ENCODE measurements at places on chromosomes 16 and 17.

DNA sequence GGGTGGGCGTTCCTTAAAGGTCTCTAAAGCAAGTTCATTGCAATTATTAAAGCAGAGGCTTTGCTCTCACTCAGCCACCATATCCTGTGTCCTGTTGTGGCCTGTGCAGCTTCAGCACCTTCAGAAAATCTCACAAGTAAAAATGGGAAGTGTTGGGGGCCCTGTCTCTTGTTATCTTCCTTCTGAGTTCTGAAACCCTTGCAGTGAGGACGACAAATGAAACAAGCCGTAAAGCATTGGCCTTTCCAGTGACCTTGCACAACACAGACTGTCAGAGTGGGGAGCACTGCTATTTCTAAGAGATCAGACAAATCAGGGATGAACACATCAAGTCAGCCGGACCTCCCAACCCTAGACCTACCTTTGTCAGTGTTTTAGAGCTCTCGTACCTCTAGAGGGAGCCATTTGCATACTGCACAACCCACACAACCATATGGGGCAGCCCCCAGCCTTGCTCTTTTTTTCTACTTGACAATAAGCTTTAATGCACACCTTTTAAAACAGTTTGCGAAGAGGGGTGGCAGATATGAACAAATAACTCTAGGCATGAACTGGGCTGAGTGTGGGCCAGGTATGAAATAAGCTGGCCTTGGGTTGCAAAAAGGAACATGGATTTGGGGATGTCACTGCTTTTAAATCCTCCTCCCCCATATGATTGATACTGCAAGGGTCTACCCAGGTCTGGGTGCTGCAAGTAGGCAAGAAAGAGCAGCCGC, 89.8 kb downstream of the KATNIP start:
- DNase-seq: peak; percentile 76

DNA sequence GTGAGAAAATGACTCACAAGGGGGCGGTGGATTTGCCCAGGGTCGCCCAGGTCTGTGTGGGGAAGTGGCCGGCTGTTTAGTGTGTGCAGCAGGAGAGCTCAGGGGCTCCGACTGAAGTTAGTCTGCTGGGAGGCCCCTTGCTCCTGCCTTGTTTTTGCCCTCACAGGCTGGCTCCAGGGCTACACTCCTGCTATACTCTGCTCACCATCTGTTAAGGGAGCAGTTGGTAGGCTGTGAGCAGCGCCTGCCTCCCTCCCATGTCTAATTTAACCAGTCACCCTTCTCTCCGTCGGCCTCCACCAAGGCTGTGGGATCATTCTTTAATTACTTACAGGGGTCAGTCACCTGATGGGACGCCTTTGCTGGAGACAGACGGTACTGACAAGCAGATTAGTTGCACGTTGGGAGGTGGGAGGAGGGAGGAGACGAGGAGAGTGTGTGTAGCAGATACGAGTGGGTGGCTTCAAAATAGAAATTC, 35.5 kb downstream of the KSR1 start:
- peak; percentile 91 for DNase-seq

DNA sequence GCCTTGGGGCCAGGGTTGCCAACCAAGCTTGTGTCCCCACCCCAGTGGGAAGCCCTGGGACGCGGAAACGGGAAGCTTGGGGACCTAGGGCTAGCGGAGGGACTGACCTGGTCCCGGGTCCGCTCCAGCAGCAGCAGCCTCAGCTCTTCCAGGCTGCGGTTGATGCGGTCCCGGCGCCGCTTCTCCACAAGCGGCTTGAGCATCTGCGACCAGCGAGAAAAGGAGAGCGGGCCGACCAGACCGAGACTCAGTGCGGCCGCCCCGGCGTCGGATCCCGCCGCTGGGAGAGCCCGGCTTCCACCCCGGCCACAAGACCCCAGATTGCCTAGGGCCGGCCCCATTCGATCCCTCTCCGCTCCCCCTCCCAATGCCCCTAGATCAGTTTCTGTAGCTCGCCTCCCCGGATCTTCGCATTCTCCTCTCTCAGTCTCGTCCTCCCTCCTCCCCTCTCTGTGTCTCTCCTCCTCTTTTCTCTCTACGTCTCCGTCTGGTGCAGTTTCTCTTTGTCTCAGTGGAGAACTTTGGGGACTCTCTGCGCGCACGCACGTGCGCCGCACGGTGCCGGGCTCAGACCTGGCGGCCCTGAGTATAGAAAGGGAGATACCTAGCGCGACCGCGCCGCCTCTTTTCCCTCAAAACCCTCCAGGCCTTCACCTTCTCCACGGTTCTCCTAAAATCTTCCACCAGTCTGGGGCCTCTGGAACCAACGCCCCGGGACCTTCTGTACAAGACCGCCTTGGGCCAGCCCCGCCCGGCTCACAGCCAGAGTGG, 797 bp downstream of the HES7 start:
- no peak for DNase-seq

DNA sequence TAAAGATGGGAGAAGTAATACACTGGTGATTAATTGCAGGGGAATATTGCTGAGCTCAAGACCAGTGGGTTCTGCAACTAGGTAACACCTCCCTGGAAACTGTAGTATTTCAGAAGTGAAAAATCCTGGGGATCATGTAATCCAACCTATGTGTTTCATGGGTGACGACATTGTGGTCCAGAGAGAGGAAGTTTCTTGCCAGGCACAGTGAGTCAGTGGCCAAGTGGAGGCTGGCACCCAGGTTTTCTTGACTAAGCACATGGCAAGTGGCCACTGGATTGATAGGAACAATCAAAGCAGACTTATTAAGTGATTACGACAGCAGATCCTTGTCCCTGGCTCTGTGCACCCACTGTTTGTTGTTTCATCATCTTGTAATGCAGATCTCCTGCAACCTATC, 14.6 kb upstream of the CIITA start:
- no peak for DNase-seq

- no peak for DNase-seq
These were observed 1.5 kb downstream of the SPNS2 start for GRCh38 chr17:4500191-4500571.

DNA sequence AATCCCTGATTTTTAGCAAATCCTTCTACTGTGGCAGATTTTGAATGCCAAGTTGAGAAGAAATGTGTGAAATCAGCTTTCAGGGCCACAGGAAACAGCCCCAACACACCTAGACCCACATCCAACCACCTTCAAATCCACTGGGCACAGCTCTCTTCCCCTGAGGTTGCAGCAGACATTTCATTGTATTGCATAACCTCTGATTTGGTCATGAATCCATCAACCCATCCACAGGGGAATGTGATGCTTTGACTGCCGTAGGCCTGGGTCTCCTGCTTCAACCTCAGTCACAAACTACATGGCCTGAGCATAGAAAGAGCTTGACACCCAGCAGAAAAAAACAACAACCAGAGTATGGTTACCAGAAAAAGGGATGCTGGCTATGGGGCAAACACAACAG, 145.6 kb downstream of the GSG1L start:
- no peak for DNase-seq

- no peak for DNase-seq
These were observed 23.7 kb downstream of the WFDC1 start for GRCh38 chr16:84318091-84318975.

DNA sequence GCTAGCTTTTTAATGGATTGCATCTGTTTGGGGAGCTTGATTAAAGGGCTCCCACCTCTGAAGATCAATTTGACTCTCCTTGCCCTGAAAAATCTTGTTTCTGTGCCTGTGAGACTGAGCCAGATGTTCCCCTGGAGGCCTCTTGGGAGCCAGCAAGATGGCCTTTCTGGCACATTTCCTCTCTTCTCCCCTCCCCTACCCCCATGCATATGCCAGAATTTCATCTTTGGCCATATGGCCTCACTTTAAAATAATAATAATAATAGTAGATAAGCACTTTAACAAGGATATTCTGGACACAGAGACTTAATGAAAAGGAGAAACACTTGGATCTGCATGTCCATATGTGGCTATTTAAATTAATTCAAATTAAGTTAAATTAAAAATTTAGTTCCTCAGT, 144.1 kb upstream of the CES5A start:
- peak; percentile 42 for DNase-seq

GRCh38 chr17:70047619-70048419, 27.2 kb upstream of the KCNJ16 start:
- no peak for DNase-seq

GRCh38 chr16:30992276-30992780, 7.3 kb downstream of the HSD3B7 start:
- DNase-seq: no peak

DNA sequence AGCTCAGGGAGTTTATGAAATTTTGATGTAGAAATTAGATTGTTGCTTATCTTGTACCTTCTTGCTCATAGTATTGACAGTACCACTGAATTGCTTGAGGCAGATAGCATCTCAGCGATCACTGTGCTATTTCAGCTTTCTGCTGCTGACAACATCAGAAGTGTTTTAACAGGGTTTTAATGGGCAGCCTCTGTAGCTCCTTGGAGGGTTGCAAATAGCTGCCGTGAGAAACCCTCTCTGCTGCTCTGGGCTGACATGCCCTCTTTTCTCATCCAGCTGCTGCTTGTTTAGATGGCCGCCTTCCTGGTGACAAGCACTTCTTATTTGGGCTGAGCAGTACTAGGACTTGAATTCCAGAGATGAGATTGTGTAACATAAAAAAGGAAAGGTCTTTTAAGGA, 180.2 kb upstream of the TBX2 start:
- DNase-seq: no peak

- DNase-seq: no peak
These were observed 1.7 kb downstream of the ABCA8 start for GRCh38 chr17:68953340-68953997.

DNA sequence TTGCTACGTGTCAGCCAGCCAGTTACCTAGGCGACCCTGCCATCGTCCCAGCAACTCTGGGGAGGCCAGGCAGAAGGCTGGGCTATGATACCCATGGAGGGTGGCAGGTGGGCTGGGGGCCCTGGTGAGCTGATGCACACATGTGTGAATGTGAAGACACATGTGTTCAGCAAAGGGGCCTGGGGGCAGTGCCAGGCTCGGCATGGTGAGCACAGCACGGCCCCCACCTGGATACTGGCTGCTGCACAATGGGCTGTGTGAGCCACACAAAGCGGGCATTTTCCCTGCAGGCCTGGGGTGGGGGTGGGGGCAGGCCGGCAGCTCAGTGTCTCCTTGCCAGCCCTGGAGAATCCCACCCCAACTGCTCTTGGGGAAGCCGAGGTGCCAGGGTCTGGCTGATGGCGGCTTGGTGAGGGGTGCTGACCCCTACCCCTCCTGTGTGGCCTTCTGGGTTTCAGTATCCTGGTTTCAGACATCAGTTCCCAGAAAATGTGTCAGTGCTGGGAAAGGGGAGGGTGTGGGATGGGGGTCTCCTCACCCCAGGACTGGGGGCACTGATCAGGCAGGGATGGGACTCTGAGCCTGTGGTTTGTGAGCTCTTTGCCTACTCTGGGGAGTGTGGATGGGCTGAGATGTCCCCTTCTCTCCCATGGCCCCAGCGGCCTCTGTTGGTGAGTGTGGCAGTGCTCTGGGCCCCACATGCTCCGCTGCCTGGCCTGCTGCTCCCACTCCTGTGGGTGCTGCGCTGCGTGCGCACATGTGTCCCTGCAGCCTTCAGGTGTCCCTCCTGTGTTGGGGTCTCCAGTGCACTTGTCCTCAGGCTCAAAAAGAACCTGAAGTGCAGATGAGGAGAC, 5.1 kb downstream of the LLGL1 start:
- no peak for DNase-seq

DNA sequence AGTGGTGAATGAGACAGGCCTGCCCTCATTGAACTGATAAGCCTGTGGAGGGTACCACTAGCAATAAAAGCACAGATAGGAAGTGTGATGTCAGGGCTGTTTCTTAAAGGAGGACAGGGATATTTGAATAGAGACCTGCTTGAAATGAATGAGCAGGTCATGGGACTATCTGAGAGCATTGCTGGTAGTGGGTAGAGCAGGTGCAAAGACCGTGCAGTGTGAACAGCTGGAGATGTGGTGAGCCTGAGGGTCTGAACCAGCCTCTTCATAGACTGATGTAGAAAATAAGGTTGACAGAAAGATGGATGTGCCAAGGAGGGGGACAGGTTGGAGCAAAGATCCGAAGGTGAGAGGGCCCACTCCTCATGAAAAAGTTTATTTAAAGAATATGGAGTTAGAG, 2.4 kb downstream of the NUP93 start:
- DNase-seq: no peak

GRCh38 chr16:50523710-50524109, 24.5 kb upstream of the NKD1 start:
- no peak for DNase-seq

DNA sequence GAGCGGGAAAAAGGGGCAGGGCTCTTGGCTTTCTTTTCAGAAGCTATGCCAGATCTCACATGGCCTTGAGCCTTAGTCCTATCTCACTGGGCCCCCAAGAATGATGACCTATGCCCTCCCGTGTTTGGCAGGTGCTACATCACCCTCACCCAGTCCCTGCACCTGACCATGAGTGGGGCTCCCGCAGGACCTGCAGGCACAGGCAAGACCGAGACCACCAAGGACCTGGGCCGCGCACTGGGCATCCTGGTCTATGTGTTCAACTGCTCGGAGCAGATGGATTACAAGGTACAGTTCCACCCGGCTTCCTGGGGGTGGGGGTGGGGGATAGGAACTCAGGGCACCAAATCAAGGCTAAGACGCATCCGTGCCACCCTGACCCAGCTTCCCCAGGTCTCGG, 120.9 kb downstream of the DNAH9 start:
- no peak for DNase-seq

- no peak for DNase-seq
These were observed 5.6 kb downstream of the PPL start for GRCh38 chr16:4931381-4931780.

- peak; percentile 33 for DNase-seq
These were observed 11.3 kb upstream of the STAC2 start for GRCh38 chr17:39236981-39237441.

GRCh38 chr17:48195910-48196309, 88.3 kb downstream of the SNX11 start:
- DNase-seq: no peak

DNA sequence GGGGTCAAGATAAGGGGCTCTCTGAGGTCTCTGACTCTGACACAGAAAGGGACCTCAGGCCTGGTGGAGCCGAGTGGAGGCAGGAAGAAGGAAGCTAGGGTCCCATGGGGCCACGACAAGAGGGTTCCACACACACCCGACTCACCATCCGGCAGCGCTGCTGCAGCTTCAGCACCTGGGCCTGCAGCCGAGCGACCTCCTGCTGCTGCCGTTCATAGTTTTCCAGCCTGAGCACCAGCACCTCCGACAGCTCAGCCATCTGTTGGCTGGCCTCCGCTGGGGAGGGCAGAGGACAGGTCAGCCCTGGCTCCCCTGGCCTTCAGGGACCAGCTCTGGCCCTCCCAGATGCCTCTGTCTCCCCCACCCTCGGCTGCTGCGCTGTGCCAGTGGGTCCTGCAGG, 6.4 kb downstream of the HAP1 start:
- DNase-seq: no peak

DNA sequence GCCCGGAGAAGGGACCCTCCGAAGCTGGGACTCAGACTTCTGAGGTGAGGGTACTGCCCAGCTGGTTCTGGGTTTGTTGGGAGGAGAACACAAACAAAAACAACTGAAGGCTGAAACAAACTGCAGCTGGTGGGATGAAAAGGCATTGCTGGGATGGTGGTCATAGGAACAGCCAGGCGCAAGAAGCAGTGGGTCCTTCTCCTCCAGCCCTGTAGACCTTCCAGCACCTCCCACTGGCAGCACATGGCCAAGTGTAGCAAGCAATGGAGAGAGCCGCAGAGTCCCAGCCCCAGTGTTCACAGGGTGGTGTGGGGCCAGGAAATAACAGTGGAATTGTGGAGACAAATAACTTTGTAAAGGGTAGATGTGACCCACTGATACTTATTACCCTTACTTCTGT, 48.7 kb upstream of the FOXJ1 start:
- no peak for DNase-seq

- DNase-seq: no peak
These were observed 158.5 kb upstream of the CACNG5 start for GRCh38 chr17:66676421-66676820.

Measured in D341Med (cell line).